Epithelial cell of esophagus (primary cell): ENCODE measurements at places on chromosomes 5 and 9.

GRCh38 chr9:135242049-135242396, 154.6 kb downstream of the OLFM1 start:
- DNase-seq, result no peak

DNA sequence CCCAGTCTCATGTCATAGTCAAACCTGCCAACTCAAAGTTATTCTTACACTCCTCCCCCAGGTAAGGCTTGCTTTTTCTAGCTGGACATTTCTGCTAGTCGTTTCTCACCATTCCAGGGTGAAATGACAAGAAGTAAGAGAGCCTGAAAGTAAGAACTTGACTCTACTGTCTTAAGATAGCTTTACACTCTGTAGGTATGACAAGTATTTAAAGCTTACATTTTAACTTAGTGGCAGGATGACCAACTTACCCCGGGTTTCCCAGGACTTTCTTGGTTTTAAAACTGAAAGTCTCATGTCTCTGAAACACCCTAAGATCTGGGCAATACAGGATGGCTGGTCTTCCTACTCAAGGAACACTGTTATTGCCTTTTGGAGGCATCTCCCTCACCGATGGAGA, 67.5 kb upstream of the PIK3R1 start:
- DNase-seq, result no peak

GRCh38 chr5:76807296-76807695, 11.5 kb upstream of the F2RL1 start:
- peak; percentile 88 for DNase-seq

GRCh38 chr5:54484219-54484894, 28.9 kb downstream of the HSPB3 start:
- DNase-seq, result no peak
